Heart left ventricle (tissue), 16 donors: ENCODE measurements at places on chromosomes 5 and 9. TPM values are rescaled to one million over a fixed set of nuclear protein-coding genes. Genes with fewer than 3 reads are reported as not detected.

Gene PTRH1
- 14.6 TPM for total RNA-seq

Gene MAPKAP1
- total RNA-seq, result 145 TPM

DNA sequence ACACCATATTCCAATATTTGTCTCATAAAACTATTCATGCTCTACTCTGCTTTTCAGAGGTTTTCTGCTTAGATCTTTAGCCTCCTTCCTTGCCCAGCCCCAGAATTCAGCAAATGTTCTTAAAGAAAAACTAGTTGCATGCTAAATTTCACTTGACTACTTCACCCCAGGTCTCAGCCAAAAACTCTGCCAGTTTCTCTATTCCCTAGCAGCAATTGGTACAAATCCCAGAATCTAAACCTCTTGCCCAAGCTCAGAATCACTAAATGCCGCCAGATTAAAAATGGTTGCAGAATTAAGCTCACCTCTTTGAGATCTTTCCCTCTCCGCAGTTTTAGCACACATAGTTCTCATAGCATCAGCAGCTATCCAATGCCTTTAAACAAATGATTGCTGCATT is 331.2 kb upstream of the SMARCA2 start:
- DNase-seq, result no peak
- no peak overlapping the region for H3K27ac ChIP-seq
- H3K4me3 ChIP-seq, result no peak overlapping the region
- H3K4me1 ChIP-seq, result no peaks in the 10 kb centered on the region
- H3K27me3 ChIP-seq, result no peaks in the 10 kb centered on the region

DNA sequence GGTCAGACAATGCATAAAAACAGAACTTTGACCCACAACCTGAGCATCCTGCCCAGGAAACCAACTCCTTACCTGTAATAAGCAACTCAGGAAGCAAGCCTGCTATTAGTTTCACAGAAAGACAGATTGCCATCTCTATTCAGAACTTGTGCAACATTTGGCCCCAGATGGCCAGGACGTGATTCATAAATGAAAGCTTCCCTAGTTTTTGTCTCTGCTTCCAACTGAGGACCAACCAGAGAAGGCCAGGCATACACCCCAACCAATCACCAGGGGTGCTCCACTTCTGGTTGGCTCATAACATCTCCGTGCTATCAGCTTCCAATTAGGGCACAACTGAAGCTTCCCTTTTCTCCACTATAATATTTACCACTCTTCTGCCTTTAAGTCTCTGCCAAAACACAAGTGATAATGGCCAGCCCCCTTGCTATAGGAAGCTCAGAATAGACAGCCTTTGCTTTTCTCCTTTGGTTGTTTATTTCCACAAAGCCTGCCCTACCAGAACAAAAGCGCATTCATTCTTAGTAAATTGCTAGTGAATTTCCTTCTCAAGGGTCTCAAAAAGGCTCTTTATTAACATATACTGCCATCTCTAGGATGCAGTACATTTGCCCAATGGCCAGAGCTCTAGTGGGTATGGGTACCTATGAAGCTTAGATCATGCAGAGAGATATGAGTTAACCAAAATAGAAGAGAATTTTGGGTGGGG is 289.7 kb upstream of the DAP start:
- no peak overlapping the region for H3K27ac ChIP-seq
- H3K36me3 ChIP-seq, result no peaks in the 10 kb centered on the region
- peaks cover 4% of the 10 kb centered on the region for H3K4me1 ChIP-seq
- no peak for DNase-seq
- H3K27me3 ChIP-seq, result no peaks in the 10 kb centered on the region

Gene CCDC112
- 3.6 TPM for total RNA-seq

Gene GPR21
- 0.34 TPM for total RNA-seq

DNA sequence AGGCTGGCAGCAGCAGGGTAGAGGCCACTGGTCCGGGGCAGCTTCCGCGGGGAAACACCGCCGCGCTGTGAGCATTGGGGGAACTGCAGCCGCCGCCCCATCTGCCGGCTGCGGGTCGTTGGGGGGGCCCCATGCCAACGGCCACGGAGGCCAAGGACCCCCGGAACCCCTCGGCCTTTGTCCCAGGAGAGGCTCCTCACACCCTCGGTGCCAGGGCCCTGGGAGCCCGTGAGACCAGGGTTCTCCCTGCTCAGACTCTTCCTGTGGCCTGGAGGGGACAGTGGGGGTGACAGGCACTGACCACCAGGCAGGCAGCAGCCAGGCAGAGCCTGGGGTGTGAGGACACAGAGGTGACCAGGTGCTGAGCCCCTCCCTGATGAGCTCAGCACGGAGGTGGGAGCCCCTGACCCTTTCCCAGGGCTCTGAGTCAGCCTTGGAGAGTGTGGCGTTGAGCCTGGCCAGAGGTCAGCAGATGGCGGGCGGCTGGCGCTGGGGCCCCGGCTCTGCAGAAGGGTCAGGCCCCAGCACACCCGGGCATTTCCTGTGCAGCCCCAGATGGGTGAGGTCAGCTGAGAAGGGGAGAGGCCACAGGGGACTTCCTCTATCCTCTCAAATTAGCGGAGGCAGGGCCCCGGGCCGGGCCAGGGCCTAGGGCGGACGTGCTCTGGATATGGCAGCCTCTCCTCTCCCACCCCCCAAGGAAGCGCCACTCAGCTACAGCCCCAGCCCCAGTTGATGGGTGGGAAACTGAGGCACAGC is 17.9 kb upstream of the EGFL7 start:
- peak overlapping the region; percentile 57 for H3K4me3 ChIP-seq
- no peaks in the 10 kb centered on the region for H3K36me3 ChIP-seq

Gene SHLD3
- total RNA-seq, result 1.3 TPM

- H3K27ac ChIP-seq, result no peak overlapping the region
- H3K36me3 ChIP-seq, result no peaks in the 10 kb centered on the region
- DNase-seq, result no peak
- no peak overlapping the region for H3K4me3 ChIP-seq
- H3K4me1 ChIP-seq, result peaks cover 2% of the 10 kb centered on the region
These were observed 594.6 kb upstream of the BRINP1 start for GRCh38 chr9:119963798-119964372.

Gene SPATA31D4
- not detected for total RNA-seq

Gene SLC36A2
- 0.10 TPM for total RNA-seq

- H3K4me3 ChIP-seq, result no peak overlapping the region
- H3K27ac ChIP-seq, result no peak overlapping the region
- no peaks in the 10 kb centered on the region for H3K27me3 ChIP-seq
- DNase-seq, result no peak
- no peaks in the 10 kb centered on the region for H3K36me3 ChIP-seq
These were observed 205.7 kb downstream of the NTRK2 start for GRCh38 chr9:84875193-84875592.

- H3K36me3 ChIP-seq, result no peaks in the 10 kb centered on the region
- H3K4me3 ChIP-seq, result no peak overlapping the region
- no peaks in the 10 kb centered on the region for H3K4me1 ChIP-seq
- no peak overlapping the region for H3K27ac ChIP-seq
- DNase-seq, result no peak
- no peaks in the 10 kb centered on the region for H3K27me3 ChIP-seq
These were observed 10.0 kb upstream of the INSL6 start for GRCh38 chr9:5195463-5195862.

DNA sequence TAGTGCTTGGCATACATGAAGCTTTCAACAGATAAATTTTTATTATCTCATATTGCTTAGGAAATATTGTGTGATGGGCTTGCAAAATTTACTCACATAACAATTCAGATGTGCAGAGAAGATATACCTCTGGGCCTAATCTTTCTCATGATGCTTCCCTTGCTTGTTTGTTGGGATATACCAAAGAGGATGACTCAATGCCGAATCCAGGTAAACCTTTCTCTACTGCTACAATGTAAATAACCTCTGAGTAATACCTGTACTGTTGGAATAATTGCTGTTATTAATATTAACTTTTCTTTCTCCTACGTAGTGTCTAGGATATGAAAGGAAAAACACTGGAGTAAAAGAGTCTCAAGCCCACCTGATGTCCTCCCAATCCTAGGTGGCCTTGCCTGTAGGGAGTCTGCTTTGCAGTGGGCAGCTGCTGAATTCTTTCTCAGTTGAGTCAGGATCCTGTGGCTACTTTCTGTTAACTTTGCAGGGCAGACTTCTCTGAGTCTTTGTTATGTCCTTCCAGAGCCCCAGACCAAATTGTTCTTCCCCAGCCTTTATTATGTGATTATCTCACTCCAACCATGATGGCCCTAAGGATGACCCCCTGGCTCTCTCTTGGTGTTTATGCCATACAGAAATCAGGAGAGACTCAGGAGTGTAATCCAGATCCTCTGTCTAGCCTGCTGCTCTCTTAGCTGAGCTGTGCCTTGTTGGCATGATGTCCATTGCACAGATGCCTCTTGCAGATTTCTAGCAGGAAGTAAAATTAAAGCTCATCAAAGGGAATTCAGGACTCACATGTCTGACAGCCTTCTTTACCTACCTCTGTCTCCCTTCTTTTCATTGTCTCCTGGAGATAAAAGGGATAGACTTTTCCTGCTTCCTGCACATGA is 208.1 kb downstream of the SNX18 start:
- H3K4me3 ChIP-seq, result no peak overlapping the region
- DNase-seq, result no peak
- H3K36me3 ChIP-seq, result no peaks in the 10 kb centered on the region
- no peak overlapping the region for H3K27ac ChIP-seq
- H3K27me3 ChIP-seq, result no peaks in the 10 kb centered on the region

DNA sequence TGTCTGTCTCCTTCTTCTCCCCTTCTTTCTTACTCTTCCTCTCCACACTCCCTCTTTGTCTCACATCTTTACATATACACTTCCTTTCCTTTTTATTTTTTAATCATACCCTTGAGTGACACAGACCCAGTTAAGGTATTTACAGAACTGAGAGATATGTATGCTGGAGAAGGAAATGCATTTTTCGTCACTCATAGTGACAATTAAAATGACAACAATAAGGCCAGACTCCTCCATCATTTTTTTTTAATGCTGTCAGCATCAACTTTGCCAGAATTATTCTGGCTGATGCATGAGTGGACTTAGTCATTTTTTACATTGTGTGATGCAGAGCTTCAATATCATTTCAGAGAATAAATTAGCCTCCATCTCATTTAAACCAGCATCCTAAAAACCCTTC is 272.9 kb downstream of the TMEM38B start:
- H3K36me3 ChIP-seq, result no peaks in the 10 kb centered on the region
- H3K27ac ChIP-seq, result no peak overlapping the region
- no peak for DNase-seq
- no peaks in the 10 kb centered on the region for H3K4me1 ChIP-seq

Gene PCDHB15
- total RNA-seq, result 7.5 TPM

GRCh38 chr5:3590161-3590966 is 5.3 kb upstream of the IRX1 start:
- H3K4me3 ChIP-seq, result peak overlapping the region; percentile 20
- H3K36me3 ChIP-seq, result no peaks in the 10 kb centered on the region
- DNase-seq, result no peak
- H3K27ac ChIP-seq, result no peak overlapping the region
- H3K4me1 ChIP-seq, result peaks cover 7% of the 10 kb centered on the region
- H3K27me3 ChIP-seq, result peaks cover 79% of the 10 kb centered on the region

DNA sequence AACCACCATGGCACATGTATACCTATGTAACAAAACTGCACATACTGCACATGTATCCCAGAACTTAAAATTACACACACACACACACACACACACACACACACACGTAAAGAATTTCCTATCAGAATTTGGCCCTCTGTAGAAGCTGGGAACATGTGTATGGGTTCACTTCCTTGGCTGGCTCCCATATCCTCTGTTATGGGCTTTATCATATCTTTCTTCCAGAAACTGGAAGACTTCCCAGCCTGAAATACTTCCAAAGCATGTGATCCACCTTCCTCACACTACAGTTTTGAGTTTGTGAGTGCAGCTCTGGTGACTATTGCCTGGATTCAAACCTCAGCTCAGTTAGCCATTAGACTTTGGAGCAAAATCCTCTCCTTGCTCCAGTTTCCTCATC is 78.6 kb upstream of the GDNF start:
- peak; percentile 57 for DNase-seq
- H3K27me3 ChIP-seq, result no peaks in the 10 kb centered on the region
- no peaks in the 10 kb centered on the region for H3K4me1 ChIP-seq

Gene SHROOM1
- total RNA-seq, result 5.3 TPM

- no peak overlapping the region for H3K27ac ChIP-seq
- no peaks in the 10 kb centered on the region for H3K36me3 ChIP-seq
- H3K4me1 ChIP-seq, result no peaks in the 10 kb centered on the region
- no peaks in the 10 kb centered on the region for H3K27me3 ChIP-seq
- H3K4me3 ChIP-seq, result no peak overlapping the region
- no peak for DNase-seq
These were observed 36.4 kb downstream of the SNX30 start for GRCh38 chr9:112786829-112787520.

Gene TAF11L10
- not detected for total RNA-seq

Gene ARL14EPL
- not detected for total RNA-seq

DNA sequence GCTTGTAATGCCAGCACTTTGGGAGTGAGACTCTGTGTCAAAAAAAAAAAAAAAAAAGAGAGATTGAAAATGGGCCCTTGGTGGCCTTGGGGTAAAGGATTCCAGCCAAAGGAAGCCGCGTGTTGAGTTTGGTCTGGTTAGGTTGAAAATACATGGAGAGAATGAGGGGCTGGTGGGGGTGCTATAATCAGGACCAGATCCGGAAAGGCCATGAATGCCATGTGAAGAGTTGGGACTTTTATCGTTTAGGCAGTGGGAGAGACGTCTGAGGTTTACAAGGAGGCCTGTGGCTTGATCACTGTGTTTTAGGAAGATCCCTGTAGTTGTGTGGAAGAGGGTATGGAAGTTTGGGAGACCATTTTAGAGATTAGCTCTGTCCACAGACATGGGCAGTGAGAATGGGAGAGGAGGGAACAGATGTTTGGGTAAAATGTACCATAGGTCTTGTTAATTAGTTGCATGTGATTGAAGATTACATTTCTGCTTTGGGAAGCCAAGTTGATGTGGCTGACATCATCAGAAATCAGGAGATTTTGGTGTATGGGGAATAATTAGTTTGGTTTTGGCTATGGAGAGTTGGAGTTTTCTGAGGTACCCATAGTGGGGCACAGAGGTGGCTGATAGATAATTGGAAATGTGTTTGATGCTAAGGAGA is 3.5 kb downstream of the MSANTD3 start:
- no peak overlapping the region for H3K27ac ChIP-seq
- no peaks in the 10 kb centered on the region for H3K36me3 ChIP-seq
- no peak overlapping the region for H3K4me3 ChIP-seq
- H3K27me3 ChIP-seq, result no peaks in the 10 kb centered on the region
- no peak for DNase-seq

- no peaks in the 10 kb centered on the region for H3K36me3 ChIP-seq
- no peak for DNase-seq
- no peak overlapping the region for H3K27ac ChIP-seq
- no peaks in the 10 kb centered on the region for H3K4me1 ChIP-seq
These were observed 106.7 kb downstream of the SMIM15 start for GRCh38 chr5:61055434-61056006.

DNA sequence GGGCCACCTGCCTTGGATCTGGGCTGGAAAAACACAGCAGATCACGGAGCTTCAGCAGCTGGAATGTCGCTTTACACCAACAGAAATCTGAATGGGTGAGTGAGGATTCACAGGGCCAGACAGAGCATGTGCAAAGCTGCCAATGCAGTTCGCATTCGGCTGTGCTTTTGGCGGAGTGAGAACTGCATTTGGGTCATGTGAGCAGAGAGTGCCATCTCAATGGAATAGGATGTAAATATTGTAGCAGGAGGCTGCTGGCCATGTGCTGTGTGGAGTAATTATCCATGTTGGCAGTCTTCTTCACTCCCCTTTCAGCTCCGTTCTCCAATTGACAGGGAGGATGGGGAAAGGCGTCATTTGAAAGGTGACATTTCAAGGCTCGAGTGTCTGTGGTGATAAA is at the start of gene ANKRD55:
Gene ANKRD55, minus strand, starts transcription at position 101 of the 400 bp plus-strand sequence. CDS start 417 bp downstream, outside the sequence.
- no peaks in the 10 kb centered on the region for H3K4me1 ChIP-seq
- DNase-seq, result no peak
- H3K27ac ChIP-seq, result no peak within 1 kb of the TSS
- H3K36me3 ChIP-seq, result no peaks in the 10 kb centered on the region

Gene STC2
- 8.6 TPM for total RNA-seq

Gene ITK
- 7.3 TPM for total RNA-seq

- H3K4me1 ChIP-seq, result peaks cover 12% of the 10 kb centered on the region
- H3K36me3 ChIP-seq, result peaks cover 99% of the 10 kb centered on the region
- H3K27ac ChIP-seq, result peak overlapping the region; percentile 56
- no peaks in the 10 kb centered on the region for H3K27me3 ChIP-seq
These were observed 7.1 kb downstream of the BRD9 start for GRCh38 chr5:885529-885928.
